ENCODE measurements at places on chromosomes 5 and 9.

- no peak for DNase-seq
Measured at GRCh38 chr9:130422546-130422945, 22.2 kb upstream of the ASS1 start.

- no peak for DNase-seq
Measured at GRCh38 chr5:33997331-33997983, 10.4 kb downstream of the AMACR start.

- no peak for DNase-seq
Measured at GRCh38 chr5:135440916-135441315, 6.2 kb downstream of the DCANP1 start.

DNA sequence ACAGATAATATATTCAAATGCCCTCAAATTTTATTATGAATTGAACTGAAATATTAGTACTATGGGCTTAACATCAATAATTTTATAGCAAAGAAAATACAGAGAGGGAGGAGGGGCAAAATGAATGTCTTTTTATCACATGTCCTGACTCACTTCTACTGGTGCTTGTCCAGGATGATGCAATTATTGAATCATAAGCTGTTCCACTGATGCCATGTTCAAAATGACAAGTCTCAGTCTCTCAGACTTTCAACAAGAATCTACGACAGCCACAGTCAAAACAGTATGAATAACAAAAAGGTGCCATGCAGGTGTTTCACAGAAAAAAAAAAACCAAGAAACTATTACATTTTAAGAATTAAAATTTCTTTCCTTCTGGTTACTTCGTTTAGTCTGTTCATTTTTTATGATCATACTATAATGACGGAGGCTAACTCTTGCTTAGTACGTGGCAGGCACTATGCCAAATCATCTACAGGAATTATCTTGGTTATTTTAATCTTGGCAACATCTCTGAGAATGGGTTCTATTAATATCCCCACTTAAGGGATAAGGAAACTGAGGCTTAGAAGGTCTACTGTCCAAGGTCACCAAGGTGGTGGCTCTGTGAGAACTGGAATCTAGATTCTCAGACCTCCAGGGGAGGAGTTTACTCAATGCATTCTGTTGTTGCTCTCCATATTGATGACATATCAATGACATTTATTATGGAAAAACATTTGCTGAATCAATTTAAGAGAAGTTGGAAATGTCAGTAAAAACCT is 61.5 kb downstream of the NR3C1 start:
- no peak for DNase-seq

GRCh38 chr9:77764894-77765780 is 117.0 kb upstream of the GNA14 start:
- no peak for DNase-seq

- no peak for DNase-seq
Measured at GRCh38 chr5:89315286-89316100, 432.5 kb upstream of the MEF2C start.

DNA sequence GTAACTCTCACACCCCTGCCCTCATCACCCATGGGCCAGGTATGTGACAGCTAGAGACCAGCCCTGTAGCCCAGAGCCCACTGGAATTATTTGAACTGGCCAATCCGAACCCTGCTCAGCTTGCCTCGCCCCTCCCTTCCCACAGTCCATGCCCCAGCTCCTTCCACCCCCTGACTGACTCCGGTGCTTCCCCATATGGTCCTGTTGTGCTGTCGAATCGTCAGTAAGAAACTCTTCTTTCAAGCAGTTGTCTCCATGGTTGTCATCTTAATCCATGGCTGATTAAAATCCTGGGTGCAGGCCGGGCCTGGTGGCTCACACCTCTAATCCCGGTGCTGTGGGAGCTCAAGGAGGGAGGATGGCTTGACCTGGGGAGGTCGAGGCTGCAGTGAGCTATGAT is 118.5 kb downstream of the COL23A1 start:
- DNase-seq = no peak

DNA sequence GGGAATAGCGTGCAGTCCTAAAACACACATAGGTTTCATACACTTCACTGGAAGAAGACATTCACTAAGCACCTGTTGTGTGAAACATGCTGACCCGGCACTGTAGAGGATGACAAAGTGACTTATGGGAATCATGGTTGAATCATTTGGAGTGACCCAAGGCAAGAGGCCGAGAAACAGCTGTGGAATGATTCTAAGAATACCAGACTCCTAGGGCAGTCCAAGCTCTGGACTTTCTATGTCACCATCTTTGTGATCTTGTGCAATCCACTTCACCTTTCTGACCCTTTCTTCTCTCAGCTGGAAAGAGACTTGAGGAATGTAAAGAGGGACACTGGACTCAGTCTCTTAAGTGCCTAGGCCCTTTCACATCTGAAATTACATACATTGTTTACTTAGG is 13.1 kb downstream of the MSANTD3 start:
- no peak for DNase-seq

- DNase-seq = no peak
Measured at GRCh38 chr5:2052687-2053086, 170.0 kb upstream of the IRX4 start.

- no peak for DNase-seq
Measured at GRCh38 chr5:143210576-143210975, 192.9 kb downstream of the NR3C1 start.

DNA sequence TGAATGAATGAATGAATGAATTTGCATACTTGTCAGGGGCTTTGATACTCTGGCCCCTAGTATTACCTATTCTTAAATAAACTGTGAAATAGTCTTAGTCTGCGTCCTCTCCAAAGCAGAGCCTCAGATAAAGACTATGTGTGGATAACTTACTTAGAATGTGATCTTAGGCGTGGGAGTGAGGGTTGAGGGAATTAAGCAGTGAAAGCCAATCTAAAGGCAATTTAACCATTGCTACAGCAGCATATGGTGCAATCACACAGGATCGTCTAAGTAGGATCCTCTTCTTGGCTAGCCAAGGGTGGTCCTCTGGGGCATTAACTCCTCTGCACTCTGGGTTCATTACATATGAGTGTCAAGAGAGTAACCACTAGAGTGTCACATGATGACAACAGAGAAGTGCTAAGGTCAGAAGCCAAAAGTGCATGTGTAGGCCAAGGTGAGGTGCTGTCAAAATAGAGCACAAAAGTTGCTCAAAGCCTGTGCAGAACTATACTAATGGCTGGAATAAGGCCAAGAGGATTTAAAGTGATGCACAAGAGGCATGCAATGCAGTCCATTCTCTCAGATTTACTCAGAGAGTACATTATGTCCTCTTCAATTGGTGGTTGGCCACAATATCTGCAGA is 274.4 kb upstream of the SEMA6A start:
- no peak for DNase-seq

- no peak for DNase-seq
Measured at GRCh38 chr9:113471566-113471965, 8.0 kb downstream of the RGS3 start.

DNA sequence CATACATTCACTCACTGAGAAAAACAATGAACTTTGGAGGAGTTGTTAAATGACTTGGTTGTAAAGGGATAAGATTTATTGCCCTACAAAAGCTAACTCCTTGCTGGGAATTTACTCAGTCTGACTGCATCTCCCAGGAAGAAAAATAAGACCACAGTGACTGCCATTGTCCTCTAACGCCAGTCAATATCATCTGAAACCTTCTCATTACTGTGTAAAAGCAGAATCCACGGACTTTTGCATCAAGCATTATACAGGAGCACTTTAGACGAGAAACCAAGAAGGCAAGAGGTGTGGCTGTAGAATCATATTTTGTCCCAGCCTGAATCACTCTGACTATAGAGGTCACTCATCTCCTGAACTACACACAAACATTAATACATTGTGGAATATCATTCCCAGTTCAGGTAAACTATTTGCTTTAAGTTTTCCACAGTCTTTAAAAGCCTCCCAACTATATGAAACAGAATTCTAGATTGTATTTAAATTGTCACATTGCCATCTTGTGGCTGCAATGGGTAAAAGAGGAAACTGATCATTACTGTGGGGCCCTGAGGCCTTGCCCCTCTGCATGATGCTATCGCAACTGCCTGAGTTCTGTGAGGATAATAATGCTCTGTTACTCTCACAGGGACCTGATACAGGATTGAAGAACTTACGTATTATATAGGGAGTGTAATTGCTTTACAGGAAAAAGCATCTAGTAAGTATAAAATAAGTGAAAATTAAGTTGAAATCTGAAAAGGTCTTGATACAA is 142.9 kb downstream of the SLCO4C1 start:
- DNase-seq = no peak

DNA sequence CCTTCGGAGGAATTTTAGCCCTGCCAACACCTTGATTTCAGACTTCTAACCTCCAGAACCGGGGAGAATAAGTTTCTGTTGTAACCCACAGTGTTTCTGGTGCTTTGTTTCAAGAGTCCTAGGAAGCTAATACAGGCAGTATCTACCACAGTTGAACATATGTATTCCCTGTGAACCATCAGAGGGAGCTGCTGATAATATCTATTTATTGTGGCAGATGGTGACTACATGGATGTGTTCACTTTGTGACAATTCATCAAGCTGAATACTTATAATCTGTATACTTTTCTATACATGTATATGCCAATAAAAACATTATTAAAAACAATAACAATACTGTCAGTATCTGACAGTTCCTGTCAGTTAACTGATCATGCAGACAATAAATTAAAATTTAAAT is 137.2 kb upstream of the GNA14 start:
- DNase-seq = no peak

DNA sequence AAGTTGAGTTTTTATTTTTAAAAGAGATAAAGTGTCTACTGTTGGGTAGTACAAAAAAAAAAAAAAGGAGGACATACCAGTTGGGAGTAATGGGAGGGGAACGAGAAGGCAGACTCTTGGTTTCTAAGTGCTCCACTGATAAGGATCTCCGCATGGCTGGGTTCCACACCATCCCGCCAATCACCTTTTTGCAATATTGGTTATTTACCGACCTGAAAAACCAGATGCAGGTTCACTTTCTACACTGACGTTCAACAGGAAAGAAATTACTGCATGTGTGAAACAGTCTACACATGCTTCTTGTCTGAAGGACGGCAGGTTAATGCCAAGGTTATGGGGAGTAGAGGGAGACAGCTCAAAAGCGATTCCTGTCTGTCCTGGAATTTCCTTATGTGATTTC is 75.5 kb downstream of the PTPN3 start:
- DNase-seq = no peak

DNA sequence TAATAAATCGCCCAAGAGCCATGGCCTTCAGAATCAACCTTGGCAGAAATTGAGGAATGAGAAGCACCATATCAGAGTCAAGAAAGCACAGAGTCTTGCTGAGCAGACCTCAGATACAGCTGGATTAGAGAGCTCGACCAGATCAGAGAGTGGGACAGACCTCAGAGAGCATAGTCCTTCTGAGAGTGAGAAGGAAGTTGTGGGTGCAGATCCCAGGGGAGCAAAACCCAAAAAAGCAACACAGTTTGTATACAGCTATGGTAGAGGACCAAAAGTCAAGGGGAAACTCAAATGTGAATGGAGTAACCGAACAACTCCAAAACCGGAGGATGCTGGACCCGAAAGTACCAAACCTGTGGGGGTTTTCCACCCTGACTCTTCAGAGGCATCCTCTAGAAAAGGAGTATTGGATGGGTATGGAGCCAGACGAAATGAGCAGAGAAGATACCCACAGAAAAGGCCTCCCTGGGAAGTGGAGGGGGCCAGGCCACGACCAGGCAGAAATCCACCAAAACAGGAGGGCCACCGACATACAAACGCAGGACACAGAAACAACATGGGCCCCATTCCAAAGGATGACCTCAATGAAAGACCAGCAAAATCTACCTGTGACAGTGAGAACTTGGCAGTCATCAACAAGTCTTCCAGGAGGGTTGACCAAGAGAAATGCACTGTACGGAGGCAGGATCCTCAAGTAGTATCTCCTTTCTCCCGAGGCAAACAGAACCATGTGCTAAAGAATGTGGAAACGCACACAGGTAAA is 4.5 kb downstream of the NFX1 start:
- no peak for DNase-seq

- DNase-seq = no peak
Measured at GRCh38 chr9:109467936-109468335, 30.2 kb downstream of the PTPN3 start.

GRCh38 chr5:96432216-96433065 is 607 bp downstream of the PCSK1 start:
- no peak for DNase-seq

- DNase-seq = no peak
Measured at GRCh38 chr5:181114844-181115778, 15.9 kb downstream of the OR2V1 start.

- DNase-seq = no peak
Measured at GRCh38 chr9:91419222-91420191, 4.1 kb downstream of the NFIL3 start.

DNA sequence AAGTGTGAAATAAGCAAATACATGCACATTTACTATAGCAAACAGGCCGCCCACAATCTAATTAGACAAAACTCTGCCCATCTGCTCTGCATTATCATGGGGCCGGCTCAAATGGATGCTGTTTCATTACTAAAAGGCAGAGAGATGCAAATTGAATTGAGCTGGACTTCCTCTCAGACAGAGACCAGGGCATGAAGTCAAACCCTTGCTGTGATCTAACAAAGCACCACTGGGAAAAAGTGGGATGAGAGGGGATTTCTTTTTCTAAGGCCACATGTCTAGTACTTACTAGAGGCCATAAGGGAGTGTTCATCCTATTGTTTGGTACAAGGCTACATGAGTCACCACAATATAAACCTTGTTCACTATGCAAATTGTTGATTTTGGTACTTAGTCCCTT is 614.7 kb downstream of the ISL1 start:
- no peak for DNase-seq

GRCh38 chr5:139494832-139495231 is 12.3 kb upstream of the STING1 start:
- no peak for DNase-seq

GRCh38 chr9:108150736-108151586 is 661.4 kb upstream of the KLF4 start:
- DNase-seq = no peak

- DNase-seq = no peak
Measured at GRCh38 chr5:177557041-177557647, 2.8 kb upstream of the FAM193B start.

- DNase-seq = no peak
Measured at GRCh38 chr9:77834898-77835488, 186.9 kb upstream of the GNA14 start.

- no peak for DNase-seq
Measured at GRCh38 chr5:79547982-79548381, 34.0 kb upstream of the HOMER1 start.
